NAMALWA (cell line): ENCODE measurements at places on chromosomes 2 and 18.

- DNase-seq, result no peak
These were observed 127.9 kb downstream of the ZFP36L2 start for GRCh38 chr2:43098539-43098938.

DNA sequence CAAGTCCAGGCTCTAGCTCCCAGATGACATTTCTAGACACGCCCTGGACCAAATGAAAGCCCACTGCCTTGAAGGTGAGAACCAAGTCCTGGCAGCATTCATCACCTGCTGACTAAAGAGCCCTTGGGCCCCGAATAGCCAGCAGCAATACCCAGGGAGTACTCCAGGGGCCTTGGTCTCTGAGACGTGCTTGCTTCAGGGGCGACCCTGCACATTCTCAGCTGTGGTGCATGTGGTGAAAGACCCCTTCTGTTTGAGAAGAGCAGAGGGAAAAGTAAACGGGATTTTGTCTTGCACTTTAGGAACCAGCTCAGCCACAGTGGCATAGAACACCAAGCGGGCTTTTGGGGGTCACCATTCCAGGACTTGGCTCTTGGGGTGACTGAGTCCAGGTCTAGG lies 260.5 kb upstream of the MYT1L start:
- DNase-seq, result no peak

- DNase-seq, result no peak
These were observed 333.2 kb upstream of the UBE2E3 start for GRCh38 chr2:180647221-180647620.

DNA sequence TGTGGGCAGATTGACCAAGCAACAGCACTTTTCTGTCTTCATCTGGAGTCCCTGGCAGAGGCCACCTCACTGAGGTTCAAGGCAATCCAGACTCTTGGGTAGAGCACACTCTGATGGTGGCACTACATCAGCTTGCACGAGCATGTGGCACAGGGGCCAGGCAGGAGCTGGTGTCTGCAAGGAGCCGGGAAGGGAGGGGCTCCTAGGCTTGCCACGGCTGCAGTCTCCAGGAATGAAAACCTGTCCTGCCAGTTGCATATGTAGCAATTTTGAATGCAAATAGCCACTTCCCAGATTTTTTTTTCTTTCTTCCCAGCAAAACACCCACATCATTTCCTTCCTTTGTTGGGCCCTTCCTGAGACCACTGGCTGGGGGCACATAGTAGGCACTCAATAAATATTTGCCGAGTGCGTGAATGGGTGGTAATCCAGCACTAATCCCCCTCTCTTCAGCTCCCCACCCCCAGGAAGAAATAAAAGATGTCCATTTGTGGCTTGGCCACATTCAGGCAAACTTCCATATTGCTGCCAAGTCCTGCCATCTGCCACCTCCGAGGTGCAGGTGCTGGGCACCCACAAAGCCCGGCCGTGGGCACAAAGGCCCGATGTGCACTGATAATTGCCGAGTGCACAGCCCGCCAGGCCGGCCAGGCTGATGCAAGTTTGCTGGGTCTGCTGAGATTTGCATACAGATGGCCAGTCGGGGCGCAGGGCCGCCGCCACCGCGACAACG lies 72.4 kb downstream of the MYCN start:
- no peak for DNase-seq

DNA sequence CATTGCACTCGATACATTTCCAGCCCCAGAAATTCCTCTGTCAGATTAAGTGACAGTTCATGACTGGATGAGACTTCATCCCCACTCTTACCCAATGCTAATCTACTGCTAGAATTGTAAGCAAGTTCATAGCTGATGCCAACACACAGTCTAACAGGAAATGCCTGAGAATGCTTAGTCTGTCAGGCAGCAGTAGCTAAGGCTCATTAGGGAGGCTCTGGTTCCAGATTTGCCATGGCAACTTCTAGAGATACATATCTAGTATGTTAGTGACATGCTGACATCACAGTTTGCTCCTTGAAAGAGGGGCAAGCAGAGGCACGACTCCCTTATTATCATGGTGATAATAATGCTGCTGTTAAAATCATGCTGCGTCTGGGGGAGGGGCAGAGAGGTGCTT lies 198.4 kb downstream of the RBM43 start:
- no peak for DNase-seq

DNA sequence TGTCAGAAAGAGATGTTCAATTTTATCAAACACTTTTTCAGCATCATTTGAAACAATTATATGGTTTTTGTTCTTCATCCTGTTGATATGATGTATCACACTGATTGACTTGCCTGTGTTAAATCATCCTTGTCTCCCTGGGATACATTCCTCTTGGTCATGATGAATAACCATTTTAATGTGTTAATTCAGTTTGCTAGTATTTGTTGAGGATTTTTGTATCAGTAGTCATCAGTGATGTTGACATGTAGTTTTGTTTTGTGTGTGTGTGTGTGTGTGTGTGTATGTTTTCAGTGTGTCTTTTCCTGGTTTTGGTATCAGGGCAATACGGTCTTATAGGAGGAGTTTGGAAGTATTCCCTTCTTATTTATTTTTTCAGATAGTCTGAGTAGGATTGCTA lies 325.4 kb downstream of the ZNF804A start:
- no peak for DNase-seq

DNA sequence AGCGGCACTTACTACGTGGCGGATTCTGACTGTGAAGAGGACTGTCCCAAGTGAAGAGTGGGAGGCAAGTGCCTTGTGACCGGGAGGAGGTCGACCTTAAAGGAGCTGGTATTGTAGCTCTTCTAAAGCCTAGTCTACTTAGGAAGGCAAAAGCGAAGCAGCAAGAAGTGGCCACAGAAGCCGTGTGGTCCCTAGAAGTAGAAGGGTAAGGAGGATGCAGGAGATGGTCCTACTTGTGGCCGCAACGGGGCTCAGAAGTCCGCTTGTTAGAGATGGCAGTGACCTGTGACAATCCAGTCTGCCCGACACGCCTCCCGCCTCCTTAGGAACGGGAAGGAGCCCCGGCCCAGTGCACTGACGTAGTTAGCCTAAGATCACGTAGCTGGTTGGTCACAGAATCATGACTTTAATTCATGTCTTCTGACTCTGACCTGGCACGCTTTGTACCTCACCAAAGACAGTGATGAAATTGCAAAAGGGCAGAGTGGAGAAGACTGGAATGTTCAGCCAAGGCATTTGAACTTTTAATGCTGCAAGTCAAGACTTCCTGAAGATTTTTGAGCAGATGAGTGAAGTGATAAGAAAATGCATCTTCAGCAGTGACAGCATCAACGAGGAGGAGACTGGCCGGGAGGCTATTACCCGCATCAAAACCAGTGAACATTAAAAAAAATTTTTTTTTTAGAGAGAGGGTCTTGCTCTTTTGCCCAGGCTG lies 749 bp upstream of the EIF2AK3 start:
- no peak for DNase-seq

GRCh38 chr2:216465579-216466195 lies 33.0 kb upstream of the RPL37A start:
- no peak for DNase-seq

- DNase-seq, result no peak
These were observed 227.8 kb downstream of the NDUFA10 start for GRCh38 chr2:239797316-239797715.

DNA sequence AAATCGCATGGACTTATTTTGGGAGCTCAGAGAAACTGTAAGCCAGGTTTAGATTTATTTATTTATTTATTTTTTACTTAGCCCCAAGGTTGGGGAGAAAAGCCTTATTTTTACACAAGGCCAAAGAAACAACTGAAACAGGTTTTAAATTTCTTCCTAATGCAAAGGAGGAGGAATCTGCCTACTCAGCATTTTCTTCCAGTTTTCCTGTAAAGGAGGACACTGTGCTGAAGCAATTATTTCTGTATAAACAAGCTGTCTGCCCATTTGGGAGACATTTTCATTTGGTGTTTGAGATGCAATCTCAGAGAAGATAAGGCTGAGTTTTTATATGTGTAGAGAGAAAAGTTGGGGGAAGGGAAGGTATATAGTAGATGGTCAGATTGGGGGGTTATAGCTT lies 125.0 kb downstream of the ETAA1 start:
- DNase-seq, result no peak

GRCh38 chr2:197425550-197425949 lies 9.3 kb downstream of the SF3B1 start:
- no peak for DNase-seq

- DNase-seq, result no peak
These were observed 45.6 kb upstream of the MSH6 start for GRCh38 chr2:47737191-47737975.

DNA sequence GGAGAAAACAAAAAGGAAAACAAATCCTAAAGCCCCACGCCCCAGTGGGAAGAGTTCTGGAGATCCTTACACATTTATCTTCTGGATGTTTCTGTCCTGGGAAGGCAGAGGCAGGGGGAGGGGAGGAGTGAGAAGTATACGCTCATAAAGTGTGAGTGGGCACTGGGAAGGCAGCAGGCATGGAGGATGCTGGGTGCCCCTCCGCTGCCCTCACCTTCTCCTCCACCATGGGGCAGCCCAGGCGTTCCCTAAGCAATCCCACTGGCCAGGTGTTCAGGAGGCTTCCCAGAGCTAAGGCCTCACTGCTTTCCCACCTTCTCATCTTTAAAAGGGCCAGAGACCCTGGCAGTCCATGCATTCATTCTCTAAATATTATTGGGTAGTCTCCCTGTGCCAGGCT lies 112.0 kb upstream of the SMAD2 start:
- no peak for DNase-seq

- DNase-seq, result no peak
These were observed 542.1 kb upstream of the SYT4 start for GRCh38 chr18:43819397-43819796.

- DNase-seq, result peak; percentile 82
These were observed 1.2 kb downstream of the STK17B start for GRCh38 chr2:196170213-196170605.

- no peak for DNase-seq
These were observed 7.8 kb upstream of the CNNM3 start for GRCh38 chr2:96808176-96808837.

GRCh38 chr2:53407363-53408080 lies 360.1 kb upstream of the CHAC2 start:
- no peak for DNase-seq

DNA sequence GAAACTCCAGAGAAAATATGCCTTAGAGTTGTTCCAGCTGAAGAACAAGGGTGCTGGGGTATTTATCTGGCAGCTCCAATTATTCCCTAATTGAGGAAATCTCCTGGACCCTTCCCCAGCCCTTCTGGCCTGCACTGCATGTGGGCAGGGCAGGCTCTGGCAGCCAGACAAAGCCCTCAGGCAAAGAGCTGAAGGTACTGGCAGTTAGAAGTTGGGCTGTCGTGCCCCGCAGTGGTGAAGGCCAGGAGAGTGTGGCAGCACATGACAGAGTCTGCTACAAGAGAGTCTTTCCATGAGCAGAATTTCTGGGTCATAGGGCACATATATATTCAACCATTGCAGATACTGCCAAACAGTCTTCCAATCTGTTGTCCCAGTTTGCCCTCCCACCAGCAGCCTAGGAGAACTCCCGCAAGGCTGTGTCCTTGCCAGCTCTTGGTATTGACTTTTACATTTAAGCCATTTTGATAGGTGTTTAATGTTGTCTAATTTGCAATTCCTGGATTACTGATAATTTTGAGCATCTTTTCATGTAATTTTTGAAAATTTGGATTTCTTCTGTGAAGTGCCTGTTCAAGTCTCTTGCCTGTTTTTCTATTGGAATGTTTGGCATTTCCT lies 26.6 kb downstream of the ONECUT2 start:
- DNase-seq, result no peak

DNA sequence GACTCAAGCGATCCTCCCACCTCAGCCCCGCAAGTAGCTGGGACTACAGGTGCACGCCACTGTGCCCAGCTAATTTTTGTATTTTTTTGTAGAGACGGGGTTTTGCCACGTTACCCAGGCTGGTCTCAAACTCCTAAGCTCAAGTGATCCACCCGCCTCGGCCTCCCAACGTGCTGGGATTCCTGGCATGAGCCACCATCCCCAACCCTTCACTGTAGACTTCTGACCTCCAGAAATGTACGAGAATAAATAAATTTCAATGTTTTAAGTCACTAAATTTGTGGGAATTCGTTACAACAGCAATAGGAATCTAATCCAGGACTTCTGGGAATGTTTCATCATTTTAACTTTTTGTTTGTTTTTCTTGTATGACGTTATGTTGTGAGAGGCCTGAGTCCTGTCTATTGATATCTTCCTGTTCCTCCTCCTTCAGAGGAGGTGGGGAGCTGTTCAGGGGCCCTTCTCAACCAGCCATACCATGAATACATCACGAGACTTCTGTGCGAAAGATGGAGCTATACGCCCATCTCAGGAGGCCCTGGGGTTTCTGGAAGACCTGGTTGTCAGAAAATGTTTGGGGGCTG lies 40.0 kb downstream of the TEX44 start:
- DNase-seq, result no peak
